ENCODE measurements at places on chromosomes 13 and 19.

- no peak for DNase-seq
Observed at GRCh38 chr19:7980168-7980567, 25.3 kb downstream of the ELAVL1 start.

- DNase-seq: no peak
Observed at GRCh38 chr13:30295116-30295515, 12.2 kb downstream of the KATNAL1 start.

- peak; percentile 95 for DNase-seq
Observed at GRCh38 chr19:5799247-5800241, 5.3 kb upstream of the NRTN start.

GRCh38 chr19:34269081-34269480 is 14.7 kb downstream of the GARRE1 start:
- no peak for DNase-seq

GRCh38 chr19:5352229-5352763 is 11.7 kb upstream of the PTPRS start:
- DNase-seq: no peak

- DNase-seq: no peak
Observed at GRCh38 chr19:20333508-20333907, 166.5 kb downstream of the ZNF486 start.

GRCh38 chr13:100514788-100515409 is 73.7 kb downstream of the GGACT start:
- peak; percentile 48 for DNase-seq
